Activated CD4-positive, CD25-positive, alpha-beta regulatory T cell treated with anti-CD3 and anti-CD28 coated beads, Interleukin-2, amount 50 U/mL, for 72 hours (primary cell): ENCODE measurements at places on chromosomes 13 and 19.
A peak's percentile ranks its signal among the peaks of the same experiment; 100 is the strongest.

GRCh38 chr13:43428545-43429296 is 358.1 kb downstream of the ENOX1 start:
- no peak for DNase-seq

- DNase-seq: peak; percentile 58
Measured at GRCh38 chr19:45607071-45608029, 5.3 kb upstream of the GPR4 start.

DNA sequence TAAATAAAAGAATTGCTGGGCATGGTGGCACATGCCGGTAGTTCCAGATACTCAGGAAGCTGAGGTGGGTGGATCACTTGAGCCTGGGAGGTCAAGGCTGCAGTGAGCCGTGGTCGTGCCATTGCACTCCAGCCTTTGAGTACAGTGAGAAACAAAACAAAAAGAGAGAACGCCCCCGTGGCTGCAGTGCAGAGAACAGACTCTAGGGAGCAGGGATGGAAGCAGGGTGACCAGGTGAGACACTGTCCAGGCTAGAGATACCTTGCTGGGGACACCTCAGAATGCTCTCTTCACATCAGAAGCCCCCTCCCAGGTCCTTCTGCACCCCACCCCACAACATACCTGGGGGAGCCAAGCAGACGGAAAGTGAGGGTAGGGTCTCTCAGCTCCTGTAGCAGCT is 24.8 kb downstream of the MAP4K1 start:
- DNase-seq: no peak

GRCh38 chr13:50357586-50358118 is 342.4 kb downstream of the KCNRG start:
- DNase-seq: no peak

- DNase-seq: no peak
Measured at GRCh38 chr19:1155352-1156304, 18.4 kb downstream of the SBNO2 start.
